ENCODE measurements at places on chromosomes 2 and 18. TPM values are rescaled to one million over a fixed set of nuclear protein-coding genes. Genes with fewer than 3 reads are reported as not detected.

ANKRD30B gene
- polyA plus RNA-seq = not detected

GALR1 gene
- not detected for polyA plus RNA-seq

C2orf78 gene
- polyA plus RNA-seq = not detected

TBR1 gene
- polyA plus RNA-seq = 0.07 TPM

- DNase-seq = no peak
Observed at GRCh38 chr18:75067996-75068645, 140.8 kb downstream of the PTGR3 start.

DNA sequence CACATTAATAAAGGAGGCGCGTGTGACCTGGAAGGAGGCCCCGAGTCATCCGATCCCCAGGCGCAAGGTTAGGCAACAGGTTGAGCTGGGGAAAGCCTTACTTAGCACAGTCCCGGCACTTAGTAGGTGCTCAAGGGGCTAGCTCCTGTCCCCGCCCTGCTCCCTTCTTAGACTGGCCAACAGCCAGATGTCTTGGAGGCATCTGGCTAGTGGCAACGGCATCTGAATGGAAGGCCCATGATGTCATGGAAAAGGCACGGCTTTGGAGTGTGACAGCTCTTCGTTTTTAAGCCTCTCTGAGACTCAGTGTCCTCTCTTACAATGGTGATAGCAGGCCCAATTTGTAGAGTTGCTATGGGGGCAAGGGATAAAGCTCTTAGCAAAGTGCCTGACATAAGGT lies 258.3 kb downstream of the CYRIA start:
- DNase-seq = no peak

GRCh38 chr2:220293966-220294365 lies 666.5 kb downstream of the SLC4A3 start:
- DNase-seq = no peak

- DNase-seq = no peak
Observed at GRCh38 chr2:215409331-215410127, 26.3 kb downstream of the FN1 start.

- DNase-seq = no peak
Observed at GRCh38 chr2:133633881-133634409, 65.7 kb upstream of the NCKAP5 start.

DNA sequence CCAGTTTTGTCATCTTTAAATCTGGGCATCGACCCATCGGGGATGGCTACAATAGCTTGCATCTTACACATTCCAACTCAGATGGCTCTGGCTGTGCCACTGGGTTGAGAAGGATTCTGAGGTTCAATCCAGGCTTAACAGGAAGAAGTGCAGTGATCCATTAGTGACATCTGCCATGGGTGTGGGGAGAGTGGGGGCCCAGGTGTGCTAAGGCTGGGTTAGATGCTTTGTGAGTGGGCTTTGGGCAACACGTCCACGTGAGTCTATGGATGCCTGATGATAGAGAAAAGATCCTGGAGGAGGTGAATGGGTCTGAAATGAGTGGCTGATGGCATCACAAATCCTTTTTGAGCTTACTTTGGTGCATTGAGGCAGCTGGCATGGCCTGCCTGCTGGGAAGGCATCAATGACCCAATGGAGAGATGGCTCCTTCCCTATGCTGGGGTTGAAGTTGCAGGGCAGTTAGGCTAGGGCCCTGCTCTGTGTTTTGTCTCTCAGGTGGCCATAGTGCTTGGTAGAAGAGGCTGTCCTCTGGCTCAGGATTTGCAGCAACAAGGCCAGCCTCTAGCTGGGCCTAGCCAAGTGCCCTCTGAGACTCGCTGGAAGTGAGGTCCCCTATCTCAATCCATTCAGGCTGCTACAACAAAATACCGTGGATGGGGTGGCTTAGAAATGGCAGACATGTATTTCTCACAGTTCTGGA lies 56.7 kb downstream of the HS1BP3 start:
- DNase-seq = no peak

DNA sequence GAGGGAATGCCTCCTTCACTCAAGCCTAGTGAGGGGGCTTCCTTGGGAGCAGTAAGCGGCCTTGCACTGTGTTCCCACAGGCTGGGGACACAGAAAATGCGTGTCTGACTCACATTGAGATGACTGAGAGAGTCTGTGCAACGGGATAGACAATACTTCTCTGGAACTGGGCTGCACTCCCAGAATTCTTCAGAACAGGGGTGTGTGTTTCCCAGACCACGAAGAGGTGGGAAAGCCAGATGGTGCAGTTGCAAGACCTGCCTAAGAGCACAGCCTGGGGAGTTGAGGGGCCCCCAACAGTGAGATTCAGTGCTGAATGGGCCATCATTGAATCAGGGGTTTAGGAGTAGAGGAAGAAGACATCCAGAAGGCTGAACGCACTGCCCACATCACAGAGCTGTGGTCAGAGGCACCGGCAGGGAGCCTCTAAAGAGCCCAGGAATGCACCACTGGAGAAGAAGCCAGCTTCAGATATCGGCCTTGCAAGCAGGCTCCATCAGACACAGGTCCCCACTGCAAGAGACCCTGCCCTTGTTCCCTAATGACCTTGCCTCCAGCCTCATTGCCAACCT lies 36.6 kb upstream of the MRPL19 start:
- DNase-seq = no peak

- DNase-seq = no peak
Observed at GRCh38 chr2:44751754-44752479, 189.6 kb upstream of the SIX3 start.

DNA sequence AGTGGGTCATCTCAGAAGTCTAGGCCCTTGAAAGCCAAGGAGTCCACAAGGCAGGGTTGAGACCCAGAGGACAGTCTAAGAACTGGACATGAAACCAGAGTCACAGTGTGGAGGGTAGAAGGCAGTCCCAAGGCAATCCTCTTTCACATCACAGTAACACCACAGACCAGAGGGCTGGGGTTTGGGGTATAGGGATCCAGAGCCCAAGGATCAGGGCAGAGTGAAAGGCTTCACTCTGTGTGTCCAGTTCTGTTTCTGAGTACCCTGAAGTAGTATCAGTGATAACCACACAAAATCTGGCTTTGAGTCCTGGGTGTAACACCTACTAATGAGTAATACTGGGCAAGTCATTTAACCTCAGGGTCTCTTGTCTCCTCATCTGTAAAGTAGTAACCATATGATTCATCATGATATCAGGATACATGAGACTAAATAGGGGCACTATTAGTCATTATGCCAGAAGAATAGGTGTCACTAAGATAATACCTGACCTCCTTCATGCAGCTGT lies 91.0 kb downstream of the ICA1L start:
- no peak for DNase-seq

DNA sequence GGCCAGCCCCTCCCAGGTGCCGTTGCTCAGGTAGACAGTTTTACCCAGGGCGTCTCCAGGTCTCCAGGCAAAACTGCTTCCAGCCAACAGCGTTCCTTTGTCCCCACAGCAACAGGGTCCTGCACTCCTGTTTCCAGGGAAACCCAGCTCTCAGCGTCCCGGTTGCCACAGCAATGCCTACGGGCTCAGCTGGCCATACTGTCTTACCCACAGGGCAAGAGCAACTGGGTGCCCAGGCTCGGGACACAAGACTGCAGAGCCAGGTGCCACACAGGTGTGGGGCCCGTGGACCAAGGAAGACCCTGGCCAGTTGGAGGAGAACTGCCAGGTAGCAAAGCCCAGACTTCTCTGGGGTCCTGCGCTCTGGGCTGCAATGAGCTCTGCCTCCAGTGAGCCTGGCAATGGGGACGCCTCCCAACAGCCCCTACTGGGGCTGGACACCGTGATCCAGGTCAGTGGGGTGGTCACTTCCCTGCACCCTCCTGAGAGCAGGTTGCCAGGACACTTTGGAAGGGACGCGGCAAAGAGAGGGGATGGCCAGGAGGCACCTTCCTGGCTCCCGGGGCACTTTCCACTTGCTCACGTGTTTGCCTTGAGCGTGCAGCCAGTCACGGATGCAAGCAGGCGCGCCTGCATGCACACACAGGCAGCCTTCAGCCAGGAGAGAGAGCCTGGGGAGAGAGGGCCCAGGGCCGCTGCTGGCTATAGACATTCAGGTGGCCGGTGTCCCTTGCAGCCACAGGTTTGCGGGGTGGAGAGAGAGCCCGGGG lies at the start of gene CROCC2:
Gene CROCC2, plus strand, starts transcription at position 196 of the 770 bp plus-strand sequence. Its CDS starts 178 bp downstream, at position 374.
- no peak for DNase-seq

- DNase-seq = no peak
Observed at GRCh38 chr18:25278394-25278793, 73.6 kb downstream of the ZNF521 start.

DNA sequence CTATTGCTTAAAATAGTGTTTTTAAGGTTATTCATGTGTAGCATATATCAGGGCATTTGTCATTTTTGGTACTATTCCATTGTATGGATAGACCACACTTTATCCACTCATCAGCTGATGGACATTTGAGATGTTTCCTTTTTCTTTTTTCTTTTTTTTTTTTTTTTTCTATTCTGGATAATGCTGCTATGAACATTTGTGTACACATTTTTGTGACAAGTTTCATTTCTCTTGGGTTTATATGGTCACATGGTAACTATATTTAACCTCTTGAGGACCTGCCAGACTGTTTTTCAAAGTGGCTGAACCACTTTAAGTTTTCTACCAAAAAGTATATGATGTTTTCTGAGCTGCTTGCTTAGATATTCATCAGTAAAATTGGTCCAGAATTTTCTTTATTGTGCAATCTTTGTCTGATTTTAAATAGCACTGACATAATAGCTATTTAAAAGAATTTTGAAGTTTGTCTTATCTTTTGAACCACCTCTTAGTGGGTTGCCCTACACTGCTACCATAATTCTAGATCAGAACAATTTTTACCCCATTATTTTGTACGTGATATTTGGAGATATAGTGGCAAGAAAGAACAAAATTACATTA lies 219.4 kb upstream of the SIX3 start:
- DNase-seq = no peak

All from A549 (cell line).